Stimulated activated naive CD4-positive, alpha-beta T cell treated with Interleukin-2 at 50 U/mL for 16 hours (primary cell): ENCODE measurements at places on chromosomes 13 and 19.
A peak's percentile ranks its signal among the peaks of the same experiment; 100 is the strongest.

- DNase-seq = no peak
Observed at GRCh38 chr13:110912651-110913051, 2.2 kb downstream of the ANKRD10 start.

DNA sequence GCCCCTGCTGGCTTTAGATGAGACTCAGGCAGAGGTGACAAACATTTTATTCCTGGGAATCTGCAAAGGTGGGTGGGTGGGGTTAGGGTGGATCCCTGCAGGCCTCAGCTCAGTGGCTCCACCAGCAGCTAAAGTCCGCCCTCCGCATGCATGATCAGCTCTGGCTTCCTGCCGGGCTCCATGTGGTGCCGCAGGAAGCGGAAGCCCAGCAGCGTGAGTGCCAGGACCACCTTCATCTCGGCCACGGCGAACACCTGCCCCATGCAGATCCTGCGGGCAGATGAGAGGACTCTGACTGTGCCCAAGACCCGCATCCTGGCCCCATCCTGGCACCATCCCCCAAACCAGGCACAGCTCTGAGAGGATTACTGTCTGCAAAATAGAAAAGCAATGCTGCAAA, 26.3 kb downstream of the CYP4F2 start:
- DNase-seq = no peak

GRCh38 chr13:99346335-99347042, 39.3 kb upstream of the GPR183 start:
- DNase-seq = no peak

DNA sequence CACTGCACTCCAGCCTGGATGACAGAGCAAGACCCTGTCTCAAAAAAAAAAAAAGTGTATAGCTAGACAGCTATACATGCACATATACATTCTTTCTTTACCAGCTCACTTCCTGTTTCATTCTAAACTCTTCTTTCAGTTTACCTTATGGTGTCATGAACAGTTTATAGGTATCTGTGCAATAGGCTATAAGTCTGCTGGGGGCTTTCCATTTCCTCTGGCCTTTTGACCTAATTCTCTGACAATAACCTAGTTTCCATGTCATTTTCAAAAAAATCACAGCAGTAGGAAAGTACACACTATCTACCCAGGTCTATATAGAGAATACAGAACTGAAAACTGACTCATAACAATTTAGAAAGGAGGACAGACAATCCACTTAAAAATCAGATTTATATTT, 24.4 kb upstream of the URAD start:
- DNase-seq = no peak

GRCh38 chr19:19643158-19644053, at the start of gene GMIP:
TSS of gene GMIP (minus strand) at chr19:19643657. CDS start at chr19:19643529, 128 bp downstream.
- peak; percentile 79 for DNase-seq

GRCh38 chr19:50476224-50476906, at the start of the genes EMC10 and GARIN5A:
TSS of gene EMC10 (plus strand) at chr19:50476507. CDS start at chr19:50476545, 38 bp downstream.
TSS of gene GARIN5A (minus strand) at chr19:50476848. CDS start at chr19:50476388, 460 bp downstream.
- DNase-seq = peak; percentile 90

- DNase-seq = no peak
Observed at GRCh38 chr13:23778002-23778652, 111.1 kb downstream of the MIPEP start.

DNA sequence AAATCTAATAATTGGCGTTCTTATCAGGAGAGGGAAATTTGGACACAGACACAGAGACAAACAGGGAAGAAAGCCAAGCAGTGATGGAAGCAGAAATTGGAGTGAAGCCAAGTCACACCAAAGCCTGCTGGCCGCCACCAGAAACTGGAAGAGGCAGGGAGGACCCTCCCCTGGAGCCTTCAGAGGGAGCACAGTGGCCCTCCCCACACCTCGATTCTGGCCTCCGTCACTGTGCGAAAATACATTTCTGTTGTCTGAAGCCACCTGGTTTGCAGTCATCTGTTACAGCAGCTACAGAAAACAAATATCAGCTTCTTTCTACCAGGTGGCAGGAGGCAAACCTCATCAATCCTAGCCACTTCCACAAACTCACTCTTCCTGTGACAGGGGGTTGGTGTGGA, 8.3 kb upstream of the TLE6 start:
- DNase-seq = no peak

- DNase-seq = peak; percentile 80
Observed at GRCh38 chr13:114282041-114282670, 755 bp downstream of the UPF3A start.

- DNase-seq = no peak
Observed at GRCh38 chr19:35293363-35293739, 1.4 kb downstream of the MAG start.

GRCh38 chr13:113667771-113668490, 912 bp downstream of the GRK1 start:
- DNase-seq = no peak

GRCh38 chr13:50082426-50083281, 67.4 kb downstream of the KCNRG start:
- peak; percentile 76 for DNase-seq

- DNase-seq = no peak
Observed at GRCh38 chr19:8731428-8732169, 10.2 kb downstream of the OR2Z1 start.

DNA sequence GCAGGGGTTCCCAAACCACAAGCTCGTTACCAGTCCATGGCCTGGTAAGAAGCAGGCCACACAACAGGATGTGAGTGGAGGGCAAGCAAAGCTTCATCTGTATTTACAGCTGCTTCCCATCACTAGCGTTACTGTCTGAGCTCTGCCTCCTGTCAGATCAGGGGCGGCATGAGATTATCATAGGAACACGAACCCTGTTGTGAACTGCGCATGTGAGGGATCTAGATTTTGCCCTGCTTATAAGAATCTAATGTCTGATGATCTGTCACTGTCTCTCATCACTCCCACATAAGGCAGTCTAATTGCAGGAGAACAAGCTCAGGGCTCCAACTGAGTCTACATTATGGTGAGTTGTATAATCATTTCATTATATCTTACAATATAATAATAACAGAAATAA, 677.4 kb upstream of the SLITRK6 start:
- no peak for DNase-seq

DNA sequence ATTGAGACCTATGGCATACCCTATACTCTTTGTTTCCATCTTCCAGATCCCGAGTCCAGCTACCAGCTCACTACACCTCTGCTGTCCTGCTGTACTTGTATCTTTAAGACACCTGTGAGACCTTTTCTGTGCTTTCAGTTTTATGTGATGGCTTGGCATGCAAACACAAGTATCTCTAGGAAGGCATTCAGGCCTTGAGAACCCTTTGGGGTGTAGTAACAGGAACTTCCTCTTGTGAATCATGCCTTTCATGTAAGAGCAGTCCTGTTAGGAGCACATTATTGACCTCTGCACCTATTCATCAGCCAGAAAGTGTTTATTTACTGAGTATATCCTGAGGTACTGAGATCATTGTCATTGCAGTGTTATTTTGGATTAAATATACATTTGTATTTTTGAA, 87.0 kb upstream of the HTR2A start:
- DNase-seq = no peak

- DNase-seq = no peak
Observed at GRCh38 chr13:24226762-24227161, 66.2 kb downstream of the SPATA13 start.

DNA sequence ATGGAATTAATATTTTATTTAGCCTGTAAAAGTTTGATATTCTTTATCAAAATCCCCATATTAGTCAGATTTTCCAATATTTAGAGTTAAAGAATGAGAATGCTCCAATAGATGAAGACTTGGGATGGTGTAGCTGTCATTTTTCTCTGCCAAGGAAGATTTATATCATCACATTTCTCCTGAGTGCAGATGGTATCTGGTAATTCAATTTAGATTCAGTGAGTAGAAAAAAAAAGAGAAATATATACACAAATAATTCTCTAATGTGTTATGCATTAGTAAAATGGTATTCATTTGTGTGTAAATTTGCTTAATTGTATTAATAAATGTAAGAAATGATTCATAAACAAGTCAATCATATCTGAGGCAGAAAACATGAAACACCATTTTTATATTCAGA, 1508.7 kb upstream of the PCDH20 start:
- DNase-seq = no peak

DNA sequence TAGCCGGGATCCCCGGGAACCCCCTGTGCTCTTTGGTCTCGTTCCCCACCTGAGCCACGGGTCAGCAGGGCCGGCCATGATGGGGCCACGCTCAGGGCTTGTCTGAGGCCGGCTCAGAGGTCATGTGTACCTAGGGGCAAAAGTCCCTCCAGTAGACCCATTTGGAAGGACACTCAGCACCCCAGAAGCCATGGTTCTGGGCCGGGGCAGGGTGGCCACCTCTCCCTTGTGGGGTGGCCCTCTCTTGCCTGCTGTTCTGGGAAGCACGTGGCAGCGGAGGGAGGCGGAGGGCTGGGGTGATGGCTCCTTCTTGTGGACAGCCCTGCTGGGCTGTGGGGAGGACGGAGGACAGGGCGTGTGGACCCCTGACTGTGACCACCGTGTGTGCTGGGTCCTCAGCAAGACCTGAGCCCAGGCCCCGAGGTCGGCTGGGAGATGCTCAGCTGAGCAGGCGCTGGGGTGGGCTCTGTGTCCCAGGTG, 6.4 kb upstream of the PEAK3 start:
- no peak for DNase-seq

DNA sequence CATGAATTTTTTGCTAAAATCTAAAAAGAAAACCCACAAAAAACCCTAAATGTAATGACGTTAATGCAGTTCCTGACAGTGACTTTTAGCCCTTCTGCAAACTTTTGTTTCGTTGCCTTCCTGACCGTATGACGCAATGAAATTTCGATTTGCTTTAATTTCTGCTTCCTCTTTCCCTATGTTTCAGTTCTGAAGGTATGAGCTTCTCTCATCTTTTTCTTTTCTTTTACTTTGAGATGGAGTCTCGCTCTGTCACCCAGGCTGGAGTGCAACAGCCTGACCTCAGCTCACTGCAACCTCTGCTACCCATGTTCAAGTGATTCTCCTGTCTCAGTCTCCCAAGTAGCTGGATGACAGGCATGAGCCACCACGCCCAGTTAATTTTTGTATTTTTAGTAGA, 6.1 kb upstream of the LILRA5 start:
- DNase-seq = no peak

DNA sequence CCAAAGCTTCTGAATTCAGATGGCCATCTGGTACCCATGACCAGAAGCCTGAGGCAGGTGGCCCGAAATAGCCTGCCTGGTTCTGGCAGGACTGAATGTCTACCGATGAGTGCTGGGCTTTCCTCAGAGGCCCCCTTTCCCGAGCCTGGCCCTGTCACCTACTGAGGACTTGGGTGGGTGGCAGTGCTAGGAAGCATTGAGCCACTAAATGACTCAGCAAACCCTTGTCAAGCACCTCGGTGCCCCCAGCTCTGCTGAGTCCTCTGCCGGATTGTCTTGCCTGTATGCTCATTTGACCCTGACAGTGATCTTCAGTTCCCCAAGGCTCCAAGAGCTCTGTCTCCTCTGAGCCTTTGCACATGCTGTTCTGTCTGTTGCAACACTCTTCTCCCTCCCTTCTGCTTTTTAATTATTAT, 17.9 kb downstream of the PPP1R37 start:
- DNase-seq = no peak

DNA sequence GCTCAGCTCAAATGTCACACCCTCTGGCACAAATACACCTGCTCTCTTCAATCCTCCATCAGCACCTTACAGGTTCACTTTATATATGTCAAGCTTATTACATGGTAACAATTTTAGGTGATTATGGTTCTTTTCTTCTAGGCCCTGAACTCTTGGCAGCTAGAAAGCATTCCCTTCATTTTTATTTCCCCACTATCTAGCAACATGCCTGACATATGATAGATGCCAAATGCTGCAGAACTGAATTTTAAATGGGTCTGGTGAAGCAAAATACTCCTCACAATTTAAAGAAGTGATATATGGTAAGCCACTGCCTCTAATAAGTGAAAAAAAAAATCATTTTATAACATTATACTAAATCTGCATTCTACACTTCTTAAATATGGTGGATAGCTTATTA, 95.2 kb downstream of the USP12 start:
- no peak for DNase-seq

GRCh38 chr13:51501592-51502152, 48.8 kb upstream of the INTS6 start:
- DNase-seq = no peak

- no peak for DNase-seq
Observed at GRCh38 chr13:33578786-33579185, 239.2 kb upstream of the RFC3 start.

- DNase-seq = no peak
Observed at GRCh38 chr13:107969546-107969945, 245.8 kb downstream of the LIG4 start.

DNA sequence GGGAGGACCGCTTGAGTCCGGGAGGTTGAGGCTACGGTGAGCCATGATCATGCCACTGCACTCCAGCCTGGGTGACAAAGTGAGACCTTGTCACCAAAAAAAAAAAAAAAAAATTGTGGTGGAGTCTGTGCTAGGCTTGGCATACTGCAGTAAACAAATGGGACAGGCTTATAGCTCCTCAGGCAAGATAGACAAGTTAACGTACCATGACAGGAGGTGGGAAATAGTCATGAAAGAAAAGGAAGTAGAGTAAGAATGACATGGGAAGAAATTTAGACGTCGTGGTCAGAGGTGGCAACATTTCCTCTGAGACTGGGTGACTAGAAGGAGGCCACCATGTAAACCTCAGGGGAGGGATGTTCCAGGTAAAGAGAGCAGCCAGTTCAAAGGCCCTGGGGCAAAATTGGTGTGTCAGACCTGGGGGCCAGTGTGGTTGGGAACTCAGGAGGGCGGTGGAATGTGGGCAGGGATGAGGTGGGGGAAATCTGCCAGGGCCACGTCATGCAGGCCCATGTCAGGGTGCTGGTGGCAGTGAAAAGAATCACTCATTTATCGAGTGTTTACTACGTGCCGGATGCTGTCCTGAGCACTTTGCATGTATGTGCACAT, 5.6 kb downstream of the SNRPA start:
- peak; percentile 62 for DNase-seq

DNA sequence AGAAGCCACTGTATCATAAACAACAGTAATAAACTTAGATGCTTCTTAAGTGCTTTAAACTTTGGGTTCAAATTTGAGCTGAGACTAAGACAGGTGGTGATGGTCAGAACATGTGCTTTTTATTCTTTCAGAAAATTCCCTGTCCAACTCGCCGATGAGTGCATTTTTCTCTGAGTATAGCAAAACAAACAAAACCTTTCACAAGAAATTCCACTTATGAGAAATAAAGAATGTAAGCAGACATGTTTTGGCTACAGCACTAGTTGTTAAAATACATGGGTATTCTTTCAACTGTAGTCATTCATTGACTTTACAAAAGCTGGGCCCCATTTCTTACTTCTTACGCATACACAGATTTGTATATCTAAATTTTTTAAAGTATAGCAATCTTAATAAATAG, 125.6 kb downstream of the SPRY2 start:
- no peak for DNase-seq

DNA sequence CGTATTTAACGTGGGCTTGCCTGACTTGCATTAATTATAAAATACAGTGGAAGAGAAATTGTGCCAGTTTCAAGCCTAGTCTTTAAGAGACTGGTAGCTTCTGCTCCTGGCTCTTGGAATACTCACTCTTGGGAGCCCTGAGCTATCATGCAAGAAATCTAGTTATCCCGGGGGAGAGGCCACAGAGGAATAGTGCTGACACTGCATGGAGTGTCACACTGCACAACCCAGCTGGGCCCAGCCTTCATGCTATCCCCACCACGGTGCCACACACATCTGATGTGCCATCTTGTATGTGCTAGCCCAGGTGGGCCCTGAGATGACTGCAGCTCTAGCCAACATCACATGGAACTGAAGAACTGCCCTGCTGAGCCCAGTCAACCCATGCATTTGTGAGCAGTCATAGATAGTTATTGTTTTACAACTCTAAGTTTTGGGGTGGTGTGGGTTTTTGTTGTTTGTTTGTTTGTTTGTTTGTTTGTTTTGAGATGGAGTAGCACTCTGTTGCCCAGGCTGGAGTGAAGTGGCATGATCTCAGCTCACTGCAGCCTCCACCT, 8.3 kb downstream of the MAMSTR start:
- DNase-seq = no peak

GRCh38 chr13:113550453-113550852, 34.1 kb upstream of the TFDP1 start:
- DNase-seq = no peak
